ENCODE measurements at places on chromosomes 13 and 19. TPM values are rescaled to one million over a fixed set of nuclear protein-coding genes. Genes with fewer than 3 reads are reported as not detected.

FGF21 gene
- polyA plus RNA-seq: not detected

SIGLEC11 gene
- not detected for polyA plus RNA-seq

KLK10 gene
- polyA plus RNA-seq: 232 TPM

SPACA4 gene
- not detected for polyA plus RNA-seq

PDX1 gene
- polyA plus RNA-seq: not detected

GPR180 gene
- 4.8 TPM for polyA plus RNA-seq

ZNF547 gene
- polyA plus RNA-seq: 1.8 TPM

DNA sequence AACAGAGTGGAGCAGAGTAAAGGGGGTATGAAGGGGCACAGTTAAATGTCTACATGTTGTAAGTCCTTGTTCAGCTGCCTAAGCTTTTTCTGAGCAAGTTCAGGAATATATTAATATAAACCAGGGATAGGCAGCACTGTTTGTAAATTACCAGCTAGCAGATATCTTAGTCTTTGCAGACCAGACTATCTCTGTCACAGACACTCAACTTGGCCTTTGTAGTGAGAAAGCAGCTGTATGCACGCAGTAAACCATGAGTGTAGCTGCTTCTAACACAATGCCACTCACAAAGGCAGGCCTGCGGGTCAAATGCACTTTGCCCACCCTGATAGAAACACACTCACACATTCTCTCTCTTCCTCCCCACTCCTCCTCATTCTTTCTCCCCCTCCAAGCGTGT is 1016.9 kb downstream of the UQCRFS1 start:
- no peak for DNase-seq

- DNase-seq: peak; percentile 69
Observed at GRCh38 chr19:42284066-42284501, 15.0 kb downstream of the CIC start.

DNA sequence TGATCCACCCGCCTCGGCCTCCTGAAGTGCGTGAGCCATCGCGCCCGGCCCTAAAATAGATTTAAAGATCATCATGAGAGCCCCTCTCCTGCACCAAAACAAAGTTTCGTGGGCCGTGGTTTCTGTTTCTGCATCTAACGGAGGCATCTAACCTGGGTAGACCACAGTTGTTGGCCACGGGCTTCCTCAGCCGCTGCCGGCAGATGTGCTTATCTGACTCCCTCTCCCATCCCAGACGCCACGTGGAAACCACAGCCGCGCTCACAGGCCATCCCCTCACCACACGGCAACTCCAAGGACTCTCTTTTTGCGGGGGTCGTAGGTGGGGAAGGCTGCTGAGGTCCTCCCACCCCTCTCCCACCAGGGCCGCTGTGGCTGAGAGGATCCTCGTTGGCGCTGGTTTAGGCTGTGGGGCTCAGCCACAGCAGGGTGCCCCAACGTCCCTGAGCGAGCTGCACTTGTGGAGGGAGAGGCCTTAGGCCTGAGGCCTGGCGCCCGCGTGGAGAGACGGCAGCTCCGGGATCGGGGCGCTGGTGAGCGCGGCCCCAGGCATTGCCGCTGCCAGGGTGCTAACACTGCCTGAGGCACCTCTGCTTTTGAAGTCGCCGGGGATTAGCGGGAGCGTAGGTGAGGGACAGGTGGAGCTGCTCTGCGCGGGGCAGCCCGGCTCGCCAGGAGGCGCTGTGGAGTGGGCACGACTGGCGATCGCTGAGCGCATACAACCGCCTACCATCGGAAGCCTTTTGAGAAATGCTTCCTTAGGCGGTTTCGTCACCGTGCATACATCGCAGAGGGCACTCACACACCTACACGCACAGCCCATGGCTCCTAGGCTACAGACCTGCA is 8.9 kb downstream of the ZSCAN1 start:
- no peak for DNase-seq

GRCh38 chr19:4431296-4431695 is 26.3 kb downstream of the UBXN6 start:
- no peak for DNase-seq

- DNase-seq: no peak
Observed at GRCh38 chr13:69292789-69293425, 814.7 kb upstream of the ATXN8OS start.

- DNase-seq: no peak
Observed at GRCh38 chr19:37077501-37077933, 716 bp upstream of the ZNF420 start.

DNA sequence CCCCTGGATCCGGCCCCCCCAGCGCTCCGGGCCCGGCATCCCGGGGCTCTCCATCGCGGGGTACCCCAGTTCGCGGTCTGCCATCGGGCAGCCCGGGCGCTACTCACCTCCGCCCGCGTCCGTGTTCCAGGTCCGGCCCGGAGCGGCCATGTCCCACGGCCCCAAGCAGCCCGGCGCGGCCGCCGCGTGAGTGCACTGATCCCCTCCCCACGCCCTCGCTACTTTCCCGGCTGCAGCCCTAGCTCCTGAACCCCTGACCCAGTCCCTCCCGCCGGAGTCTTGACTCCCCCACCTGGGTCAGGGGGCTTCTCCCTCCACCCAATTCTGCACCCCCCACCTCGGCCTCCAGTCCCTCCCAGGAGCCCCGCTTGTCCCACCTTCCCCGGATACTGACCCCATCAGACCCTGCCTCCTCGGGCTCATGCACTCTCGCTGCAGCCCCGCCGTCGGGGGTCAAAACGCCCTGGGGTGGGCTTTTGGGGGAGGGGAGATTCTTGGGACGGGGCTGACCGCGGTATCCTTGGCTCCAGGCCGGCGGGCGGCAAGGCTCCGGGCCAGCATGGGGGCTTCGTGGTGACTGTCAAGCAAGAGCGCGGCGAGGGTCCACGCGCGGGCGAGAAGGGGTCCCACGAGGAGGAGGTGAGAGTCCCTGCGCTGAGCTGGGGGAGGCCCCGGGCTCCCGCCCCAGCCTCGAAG is 566 bp downstream of the HMG20B start:
- DNase-seq: no peak

DNA sequence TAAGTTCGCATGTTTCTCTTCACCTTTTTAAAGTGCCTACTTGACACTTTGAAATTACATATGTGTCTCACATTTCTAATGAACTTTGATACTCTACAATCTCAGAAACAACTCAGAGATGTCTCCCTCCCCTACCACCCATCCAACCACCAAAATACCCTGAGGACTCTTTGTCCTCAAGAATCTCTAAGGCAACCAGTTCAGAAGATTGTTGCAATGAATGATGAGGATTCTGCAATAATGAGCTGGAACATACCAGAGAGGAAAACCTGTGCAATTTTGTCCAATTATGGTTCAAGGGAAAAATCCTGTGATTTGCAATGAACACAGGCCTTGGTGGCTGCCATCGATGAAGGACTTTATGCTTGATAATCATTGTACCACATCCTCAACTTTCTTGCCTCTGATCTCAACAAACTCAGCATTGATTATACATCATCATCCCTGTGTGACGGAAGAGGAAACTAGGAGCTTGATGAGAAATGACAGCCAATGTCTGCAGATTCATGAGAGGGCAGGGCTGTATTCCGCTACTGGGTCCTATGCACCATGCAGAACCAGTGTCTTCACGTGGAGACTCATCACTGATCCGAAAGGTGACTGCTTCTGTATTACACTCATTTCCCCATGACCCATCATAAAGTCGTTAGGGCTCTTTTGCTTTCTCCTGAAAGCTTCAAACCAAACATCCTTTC is 1.1 kb downstream of the FPR1 start:
- DNase-seq: peak; percentile 86
